ENCODE measurements at places on chromosomes 2 and 18. TPM values are rescaled to one million over a fixed set of nuclear protein-coding genes. Genes with fewer than 3 reads are reported as not detected.

The DLX1 gene
- not detected for total RNA-seq

The TUBA4B gene
- total RNA-seq: not detected

The TNS1 gene
- total RNA-seq: 99.7 TPM

The NFU1 gene
- total RNA-seq: 19.8 TPM

The DDX18 gene
- 23.5 TPM for total RNA-seq

The TMEM198 gene
- total RNA-seq: 3.7 TPM

The RNMT gene
- total RNA-seq: 14.9 TPM

DNA sequence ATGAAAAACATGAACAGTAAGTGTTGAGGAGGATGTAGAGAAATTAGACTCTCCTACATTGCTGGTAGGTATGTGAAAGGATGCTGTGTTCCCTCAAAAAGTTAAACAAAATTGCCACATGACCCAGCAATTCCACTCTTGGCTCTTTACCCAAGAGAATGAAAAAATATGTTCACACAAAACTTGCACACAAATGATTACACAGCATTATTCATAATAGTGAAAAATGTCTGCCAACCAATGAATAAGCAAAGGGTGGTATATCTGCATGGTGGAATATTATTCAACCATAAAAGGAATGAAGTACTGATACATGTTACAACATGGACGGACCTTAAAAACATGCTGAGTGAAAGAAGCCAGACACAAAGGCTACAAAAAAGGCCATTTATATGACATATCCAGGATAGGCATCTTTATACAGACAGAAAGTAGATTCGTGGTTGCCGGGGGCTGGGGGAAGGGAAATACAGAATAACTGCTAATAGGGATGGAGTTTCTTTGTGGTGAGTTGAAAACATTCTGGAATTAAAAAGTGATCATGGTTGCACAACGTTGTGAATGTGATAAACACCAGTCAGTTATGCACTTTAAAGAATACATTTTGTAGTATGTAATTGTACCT lies 85.4 kb upstream of the MYO3B start:
- H3K4me3 ChIP-seq: no peak overlapping the region
- no peaks in the 10 kb centered on the region for H3K27me3 ChIP-seq
- no peak overlapping the region for H3K27ac ChIP-seq
- H3K4me1 ChIP-seq: no peaks in the 10 kb centered on the region
- DNase-seq: no peak
- H3K36me3 ChIP-seq: no peaks in the 10 kb centered on the region

DNA sequence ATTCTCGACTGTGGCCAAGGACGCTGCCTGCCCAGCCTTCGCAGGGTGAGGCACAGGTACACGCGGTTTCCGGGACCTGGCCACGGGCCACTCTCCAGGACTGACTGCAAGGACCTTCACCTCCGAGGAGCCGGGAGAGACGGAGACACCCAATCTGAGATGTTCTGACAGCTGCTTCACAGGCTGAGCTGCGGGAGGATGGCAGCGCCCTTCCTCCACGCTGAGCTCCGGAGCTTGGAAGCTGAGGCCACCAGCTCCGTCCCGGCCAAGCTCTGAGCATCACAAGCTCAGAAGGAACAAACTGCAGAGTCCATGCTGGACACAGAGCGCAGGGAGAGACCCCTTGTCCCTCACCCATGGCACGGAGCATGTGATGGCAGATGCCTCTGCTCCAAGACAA lies 71.1 kb upstream of the CTDP1 start:
- H3K27ac ChIP-seq: no peak overlapping the region
- no peaks in the 10 kb centered on the region for H3K27me3 ChIP-seq
- DNase-seq: no peak
- no peaks in the 10 kb centered on the region for H3K4me1 ChIP-seq
- no peaks in the 10 kb centered on the region for H3K36me3 ChIP-seq

- no peak for DNase-seq
- no peaks in the 10 kb centered on the region for H3K4me1 ChIP-seq
- H3K4me3 ChIP-seq: no peak overlapping the region
Measured at GRCh38 chr18:48957616-48958015, 6.9 kb upstream of the SMAD7 start.

DNA sequence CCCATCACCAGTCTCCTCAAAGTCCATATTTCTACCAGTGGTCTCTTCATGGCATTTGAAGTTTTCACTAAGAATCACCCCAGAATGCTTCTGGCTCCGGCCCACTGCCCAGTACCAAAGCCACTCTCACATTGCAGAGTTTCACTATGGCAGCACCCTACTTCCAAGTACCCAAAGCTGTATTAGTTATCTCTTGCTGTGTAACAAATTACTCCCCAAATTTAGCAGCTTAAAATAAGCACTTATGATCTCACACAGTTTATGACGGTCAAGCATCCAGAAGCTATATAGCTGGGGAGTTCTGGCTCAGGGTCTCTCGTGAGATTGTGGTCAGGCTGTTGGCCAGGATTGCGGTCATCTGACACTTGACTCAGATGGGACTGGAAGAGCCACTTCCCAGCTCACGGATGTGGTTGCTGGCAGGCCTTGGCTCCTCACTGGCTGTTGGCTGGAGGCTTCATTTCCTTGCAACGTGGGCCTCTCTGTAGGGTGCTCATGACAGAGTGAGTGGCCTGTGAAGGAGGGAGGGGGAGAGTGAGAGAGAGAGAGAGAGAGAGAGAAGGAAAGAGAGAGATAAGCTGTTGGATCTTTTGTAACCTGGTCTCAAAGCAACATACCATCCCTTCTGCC lies 189.5 kb downstream of the CTIF start:
- no peak for DNase-seq
- no peak overlapping the region for H3K27ac ChIP-seq
- H3K27me3 ChIP-seq: no peaks in the 10 kb centered on the region
- H3K36me3 ChIP-seq: no peaks in the 10 kb centered on the region
- H3K4me3 ChIP-seq: no peak overlapping the region

GRCh38 chr2:12236136-12236844 lies 480.4 kb upstream of the TRIB2 start:
- H3K27ac ChIP-seq: no peak overlapping the region
- H3K27me3 ChIP-seq: no peaks in the 10 kb centered on the region
- no peaks in the 10 kb centered on the region for H3K4me1 ChIP-seq

- no peak overlapping the region for H3K27ac ChIP-seq
- H3K27me3 ChIP-seq: no peaks in the 10 kb centered on the region
- no peak for DNase-seq
- H3K4me3 ChIP-seq: no peak overlapping the region
Measured at GRCh38 chr2:72166279-72166678, 18.6 kb upstream of the CYP26B1 start.

- H3K36me3 ChIP-seq: no peaks in the 10 kb centered on the region
- no peak overlapping the region for H3K4me3 ChIP-seq
- H3K27me3 ChIP-seq: no peaks in the 10 kb centered on the region
- H3K4me1 ChIP-seq: peaks cover 3% of the 10 kb centered on the region
- no peak overlapping the region for H3K27ac ChIP-seq
Measured at GRCh38 chr2:231132129-231132528, 7.3 kb upstream of the HTR2B start.

GRCh38 chr18:2840521-2840920 lies 6.3 kb upstream of the EMILIN2 start:
- H3K27me3 ChIP-seq: no peaks in the 10 kb centered on the region
- no peaks in the 10 kb centered on the region for H3K4me1 ChIP-seq
- no peaks in the 10 kb centered on the region for H3K36me3 ChIP-seq

- no peak overlapping the region for H3K27ac ChIP-seq
- no peak overlapping the region for H3K4me3 ChIP-seq
- no peaks in the 10 kb centered on the region for H3K4me1 ChIP-seq
- no peak for DNase-seq
- H3K36me3 ChIP-seq: no peaks in the 10 kb centered on the region
Measured at GRCh38 chr2:239696559-239697207, 295.9 kb upstream of the HDAC4 start.

- H3K36me3 ChIP-seq: no peaks in the 10 kb centered on the region
- no peak overlapping the region for H3K4me3 ChIP-seq
- H3K4me1 ChIP-seq: no peaks in the 10 kb centered on the region
- H3K27me3 ChIP-seq: no peaks in the 10 kb centered on the region
- no peak for DNase-seq
Measured at GRCh38 chr2:230678451-230678850, 34.2 kb upstream of the CAB39 start.

DNA sequence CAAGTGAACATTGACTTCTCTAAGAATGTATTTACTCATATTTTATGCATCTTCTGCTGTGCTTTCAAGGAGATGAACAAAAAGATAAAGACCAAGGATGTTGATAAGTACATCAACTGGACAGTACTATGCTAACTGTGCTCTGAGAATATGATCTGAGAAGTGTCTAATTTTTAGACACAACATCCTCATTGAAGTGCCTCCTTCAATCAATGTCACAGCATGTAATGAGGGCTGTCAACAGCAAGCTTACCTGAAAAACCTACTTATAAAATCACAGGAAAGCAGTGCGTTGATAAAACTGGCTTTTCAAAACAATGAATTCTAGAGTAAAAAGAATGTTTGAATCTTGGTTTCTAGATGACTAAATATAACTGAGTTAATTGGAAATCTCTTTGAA lies 452.9 kb upstream of the DSEL start:
- no peak for DNase-seq
- no peaks in the 10 kb centered on the region for H3K27me3 ChIP-seq
- H3K4me3 ChIP-seq: no peak overlapping the region
- H3K27ac ChIP-seq: no peak overlapping the region

DNA sequence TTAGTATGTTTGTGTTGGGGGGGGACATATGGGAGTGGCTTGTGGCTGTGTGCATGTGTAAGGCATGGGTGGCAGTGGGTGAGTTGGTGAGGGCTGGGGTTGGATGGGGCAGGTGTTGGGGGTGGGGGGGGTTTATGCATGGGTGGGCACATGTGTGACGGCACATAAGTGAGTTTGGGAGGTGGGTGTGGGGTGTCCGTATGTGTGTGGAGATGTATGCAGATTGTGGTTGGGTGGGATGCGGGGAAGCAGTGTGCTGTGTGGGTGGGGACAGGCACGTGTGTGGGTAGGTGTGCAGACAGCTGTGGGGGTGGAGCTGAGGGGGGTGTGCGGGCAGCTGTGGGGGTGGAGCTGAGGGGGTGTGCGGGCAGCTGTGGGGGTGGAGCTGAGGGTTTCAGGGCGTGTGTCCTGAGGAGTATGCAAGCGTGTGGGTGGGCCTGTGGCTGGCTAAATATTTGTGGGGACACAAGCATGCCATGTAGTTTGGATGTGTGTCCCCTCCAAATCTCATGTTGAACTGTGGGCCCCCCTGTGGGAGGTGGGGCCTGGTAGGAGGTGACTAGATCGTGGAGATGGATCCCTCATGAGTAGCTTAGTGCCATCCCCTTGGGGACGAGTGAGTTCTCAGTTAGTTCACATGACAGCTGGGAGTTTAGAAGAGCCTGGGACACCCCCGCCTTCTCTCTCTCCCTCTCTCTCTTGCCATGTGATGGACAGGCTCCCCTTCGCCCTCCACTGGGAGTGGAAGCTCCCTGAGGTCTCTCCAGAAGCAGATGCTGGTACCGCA lies 59.4 kb downstream of the ANKMY1 start:
- H3K4me1 ChIP-seq: no peaks in the 10 kb centered on the region
- no peak overlapping the region for H3K27ac ChIP-seq
- H3K4me3 ChIP-seq: no peak overlapping the region
- no peaks in the 10 kb centered on the region for H3K27me3 ChIP-seq
- no peaks in the 10 kb centered on the region for H3K36me3 ChIP-seq
- DNase-seq: no peak

DNA sequence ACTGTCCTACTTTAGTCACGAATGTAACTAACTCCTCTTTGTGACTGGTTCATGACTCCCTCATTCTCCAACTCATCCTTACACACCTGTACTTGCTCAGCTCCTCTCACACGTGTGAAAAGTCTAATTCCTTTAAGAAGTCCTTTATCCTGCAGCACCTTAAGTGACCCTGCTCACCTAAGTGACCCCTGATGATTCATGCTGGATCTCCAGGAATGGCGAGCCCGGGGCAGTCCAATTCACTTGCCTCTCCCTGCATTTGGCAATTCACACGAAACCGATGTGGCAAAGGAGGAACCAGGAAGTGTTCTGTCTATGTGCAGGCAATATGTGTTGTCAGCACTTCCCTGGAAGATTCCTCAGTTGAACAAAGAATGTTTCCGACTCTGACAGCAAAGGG lies 189.8 kb upstream of the NABP1 start:
- no peaks in the 10 kb centered on the region for H3K27me3 ChIP-seq
- no peak overlapping the region for H3K27ac ChIP-seq
- no peak overlapping the region for H3K4me3 ChIP-seq
- H3K4me1 ChIP-seq: peaks cover 9% of the 10 kb centered on the region
- H3K36me3 ChIP-seq: no peaks in the 10 kb centered on the region
- no peak for DNase-seq

- no peak for DNase-seq
- H3K4me3 ChIP-seq: no peak overlapping the region
- H3K27ac ChIP-seq: no peak overlapping the region
- H3K4me1 ChIP-seq: no peaks in the 10 kb centered on the region
- no peaks in the 10 kb centered on the region for H3K27me3 ChIP-seq
Measured at GRCh38 chr2:201859949-201860348, 53.6 kb downstream of the CDK15 start.

DNA sequence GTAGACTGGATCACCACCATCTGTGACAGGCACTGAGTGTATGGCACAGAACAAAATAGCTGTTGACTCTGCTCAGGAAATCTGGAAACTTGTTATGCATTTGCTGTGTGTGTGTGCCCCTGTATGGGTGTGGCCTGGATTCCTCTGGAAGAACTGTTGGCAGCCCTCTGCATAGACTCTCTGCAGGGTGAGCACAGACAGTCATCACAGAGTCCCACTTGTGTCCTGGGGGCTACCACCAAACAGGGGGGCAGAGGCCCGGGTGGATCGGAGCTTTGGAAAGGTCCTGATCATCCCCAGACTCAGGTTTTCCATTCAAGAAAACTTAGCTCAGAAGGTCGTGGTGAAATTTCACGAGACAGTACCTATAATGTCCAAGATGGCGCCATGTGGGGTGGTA lies 258.6 kb downstream of the SOX11 start:
- H3K4me1 ChIP-seq: no peaks in the 10 kb centered on the region
- no peak overlapping the region for H3K27ac ChIP-seq
- H3K27me3 ChIP-seq: no peaks in the 10 kb centered on the region
- DNase-seq: no peak

- no peak for DNase-seq
- no peaks in the 10 kb centered on the region for H3K27me3 ChIP-seq
- H3K36me3 ChIP-seq: no peaks in the 10 kb centered on the region
- no peak overlapping the region for H3K4me3 ChIP-seq
- H3K4me1 ChIP-seq: no peaks in the 10 kb centered on the region
Measured at GRCh38 chr2:109408043-109408335, 205.8 kb downstream of the SEPTIN10 start.

GRCh38 chr2:170509452-170510193 lies 205.5 kb upstream of the SP5 start:
- no peak overlapping the region for H3K27ac ChIP-seq
- no peak overlapping the region for H3K4me3 ChIP-seq
- no peaks in the 10 kb centered on the region for H3K36me3 ChIP-seq
- no peaks in the 10 kb centered on the region for H3K27me3 ChIP-seq
- no peaks in the 10 kb centered on the region for H3K4me1 ChIP-seq

DNA sequence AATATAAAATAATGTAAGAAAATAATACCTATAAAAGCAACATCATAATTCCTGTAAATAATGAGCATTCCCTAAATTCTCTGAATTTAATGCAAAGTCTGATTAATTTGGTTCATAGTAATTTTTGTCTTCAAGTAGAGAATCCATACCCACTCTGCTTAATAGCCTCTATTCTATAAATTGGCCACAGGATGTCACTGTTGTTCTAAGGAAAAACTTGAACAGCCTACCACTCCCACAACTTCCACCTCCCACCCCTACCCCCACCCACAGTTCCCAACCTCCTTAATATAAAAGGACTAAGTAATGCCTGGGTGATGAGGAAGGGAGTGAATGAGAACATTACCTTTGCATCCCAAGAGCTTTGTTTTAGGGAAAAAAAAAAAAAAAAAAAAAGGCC lies 27.2 kb upstream of the BBS5 start:
- H3K27ac ChIP-seq: no peak overlapping the region
